CD8-positive, alpha-beta memory T cell (primary cell): ENCODE measurements at places on chromosomes 3 and 15. TPM values are rescaled to one million over a fixed set of nuclear protein-coding genes. Genes with fewer than 3 reads are reported as not detected.

- no peak for DNase-seq
These were observed 602.0 kb downstream of the TBL1XR1 start for GRCh38 chr3:176595307-176595706.

Gene PCBP4
- total RNA-seq: 12.5 TPM

DNA sequence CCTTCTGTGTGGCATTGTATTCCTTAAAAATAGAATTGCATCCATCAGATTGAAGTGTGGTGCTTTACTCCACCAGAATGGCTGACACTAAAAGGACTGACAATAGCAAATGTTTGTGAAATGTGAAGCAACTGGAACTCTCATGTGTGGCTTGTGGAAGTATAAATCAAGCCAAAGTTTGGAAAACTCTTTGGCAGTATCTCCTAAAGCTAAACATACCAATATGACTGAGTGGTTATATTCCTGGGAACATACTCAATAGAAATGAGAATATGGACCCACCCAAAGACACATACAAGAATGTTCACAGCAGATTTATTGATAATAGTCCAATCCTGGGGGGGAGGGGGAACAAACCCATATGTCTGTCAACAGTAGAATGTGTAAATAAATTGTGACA lies 87.1 kb downstream of the RARB start:
- DNase-seq: no peak

Gene GATM
- total RNA-seq: 1.9 TPM

Gene CLEC3B
- 0.24 TPM for total RNA-seq

Gene HGD
- total RNA-seq: 1.1 TPM

Gene ZNF654
- total RNA-seq: 16.0 TPM

DNA sequence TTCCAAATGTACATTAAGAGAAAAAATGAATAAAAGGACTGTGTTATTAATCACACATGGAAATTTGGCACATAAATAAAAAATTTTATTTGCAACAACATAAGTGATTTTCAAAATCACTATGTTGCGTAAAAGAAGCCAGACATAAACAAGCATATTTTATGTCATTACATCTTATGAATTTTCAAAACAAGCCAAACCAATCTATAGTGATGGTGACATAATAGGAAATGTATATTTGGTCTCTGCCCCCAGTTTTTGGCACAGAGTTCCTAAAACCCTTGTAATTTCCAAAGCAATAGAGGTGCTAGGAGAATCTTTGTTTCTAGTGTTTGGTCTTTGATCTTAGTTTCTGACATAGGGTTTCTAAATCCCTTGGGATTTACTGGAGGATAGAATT lies 543.3 kb downstream of the ZBBX start:
- no peak for DNase-seq

Gene ALCAM
- total RNA-seq: 26.1 TPM

Gene ZNF660
- 0.35 TPM for total RNA-seq

Gene GADL1
- total RNA-seq: not detected

GRCh38 chr15:99749386-99749785 lies 16.1 kb upstream of the LYSMD4 start:
- DNase-seq: no peak

Gene APOD
- 0.20 TPM for total RNA-seq

- no peak for DNase-seq
These were observed 17.7 kb upstream of the ZBBX start for GRCh38 chr3:167397826-167398225.

Gene GRAMD2A
- not detected for total RNA-seq

DNA sequence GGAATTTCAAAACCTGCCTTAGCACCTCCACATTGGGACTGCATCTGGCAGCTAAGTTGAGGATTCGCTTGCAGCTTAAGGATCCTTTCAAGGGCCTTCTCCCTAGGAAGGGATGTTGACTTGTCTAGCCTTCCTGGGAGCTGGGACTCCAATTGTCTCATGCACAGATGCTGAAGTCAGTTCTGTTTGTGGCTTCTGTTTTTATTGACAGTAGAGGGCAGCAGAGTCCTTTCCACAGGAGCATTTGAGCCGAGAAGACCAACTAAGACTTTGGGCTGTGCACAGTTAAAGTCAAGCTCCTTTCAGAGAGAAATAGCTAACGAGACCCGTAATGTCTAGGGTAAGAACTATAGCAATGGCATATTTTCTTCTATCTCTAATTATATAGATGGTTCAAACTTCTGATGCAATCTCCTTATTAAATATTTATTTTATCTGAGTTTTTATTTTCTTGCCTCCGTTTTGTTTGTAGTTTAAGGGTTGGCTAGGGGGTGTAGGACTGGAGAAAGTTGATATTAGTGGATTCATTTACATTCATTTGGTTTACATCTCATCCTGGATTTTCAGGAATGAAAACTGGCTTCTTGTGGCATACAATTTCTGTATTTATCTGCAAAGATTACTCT lies 59.7 kb upstream of the KBTBD8 start:
- no peak for DNase-seq

- no peak for DNase-seq
These were observed 27.5 kb upstream of the ACKR4 start for GRCh38 chr3:132569580-132569979.

Gene TF
- 0.02 TPM for total RNA-seq

- no peak for DNase-seq
These were observed 25.6 kb downstream of the MUC20 start for GRCh38 chr3:195746346-195746745.

DNA sequence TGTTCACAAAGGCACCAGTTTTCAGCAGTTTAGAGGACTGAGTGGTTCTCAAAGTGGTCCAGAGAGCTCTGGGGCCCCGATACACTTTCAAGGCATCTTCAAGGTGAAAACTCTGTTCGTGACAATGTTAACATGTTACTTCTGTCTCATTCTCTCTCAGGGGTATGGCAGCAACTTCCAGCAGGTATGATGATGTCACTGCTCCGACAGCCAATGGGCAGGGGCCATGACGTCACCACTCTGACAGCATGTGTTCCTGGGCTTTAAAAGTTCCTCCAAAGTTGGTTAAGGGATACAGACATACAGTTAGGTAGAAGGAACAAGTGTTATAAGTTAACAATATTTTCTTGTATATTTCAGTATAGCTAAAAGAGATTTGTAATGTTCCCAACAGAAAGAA lies 87.9 kb downstream of the KLF15 start:
- no peak for DNase-seq

GRCh38 chr3:157667493-157667892 lies 164.3 kb upstream of the VEPH1 start:
- no peak for DNase-seq

Gene HIGD2B
- total RNA-seq: 0.33 TPM

DNA sequence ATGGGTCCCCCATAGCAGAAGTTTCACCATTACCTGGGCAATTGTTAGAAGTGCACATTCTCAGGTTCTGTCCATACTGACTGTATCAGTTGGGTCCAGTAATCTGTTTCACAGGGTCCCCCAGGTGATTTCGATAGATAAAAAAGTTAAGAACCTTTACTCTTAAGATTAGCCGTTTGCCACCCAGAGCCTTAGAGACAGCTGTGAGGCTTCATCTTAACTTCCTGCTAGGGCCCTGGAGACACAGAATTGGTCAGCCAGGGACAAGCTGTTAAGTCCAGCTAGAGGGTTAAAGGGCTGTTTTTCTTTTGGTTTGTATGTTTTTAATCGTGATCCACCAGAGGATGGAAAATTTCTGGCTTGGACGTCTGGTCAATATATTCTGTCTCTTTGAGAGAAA lies 6.7 kb downstream of the FAM162A start:
- DNase-seq: no peak

Gene NLGN1
- not detected for total RNA-seq

DNA sequence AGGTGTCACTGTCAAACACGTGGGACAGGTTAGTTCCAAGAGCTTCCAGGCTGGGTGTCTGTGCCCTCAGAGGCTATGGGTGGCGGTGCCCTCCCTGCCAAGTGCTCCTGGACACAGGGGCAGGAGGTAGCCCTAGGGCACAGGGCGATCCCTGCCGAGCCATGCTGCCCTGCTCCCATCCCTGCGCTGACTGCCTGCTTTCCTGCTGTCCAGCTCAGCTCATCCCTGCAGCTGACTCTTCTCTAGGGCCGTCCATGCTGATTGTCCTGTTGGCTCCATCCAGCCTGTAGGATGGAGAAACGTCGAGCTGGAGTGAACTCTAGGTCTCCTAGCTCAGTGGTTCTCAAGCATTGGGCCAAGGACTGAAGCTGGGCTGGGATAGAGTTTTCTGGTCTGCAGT lies 3.7 kb downstream of the PDIA5 start:
- no peak for DNase-seq

Gene FBXW12
- not detected for total RNA-seq

DNA sequence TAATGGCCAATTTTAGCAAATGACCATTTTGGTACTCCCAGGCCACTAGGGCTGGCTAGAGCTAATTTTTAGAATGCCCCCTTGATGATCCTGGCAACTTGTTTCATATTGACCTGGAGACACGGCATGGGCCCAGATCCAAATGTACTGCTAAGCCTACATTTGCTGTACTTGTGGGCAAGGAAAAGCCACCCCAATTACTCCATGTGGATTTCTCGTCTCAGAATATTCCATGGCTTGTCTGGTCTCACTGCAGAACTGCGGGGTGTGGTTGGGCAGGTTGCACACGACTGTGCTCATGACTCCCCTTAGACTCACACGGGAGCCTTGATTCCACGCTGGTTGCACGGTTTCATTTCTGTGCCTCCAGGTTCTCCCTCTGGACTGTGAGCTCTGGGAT lies 140.9 kb downstream of the RPLP1 start:
- no peak for DNase-seq

Gene PLSCR2
- total RNA-seq: not detected

DNA sequence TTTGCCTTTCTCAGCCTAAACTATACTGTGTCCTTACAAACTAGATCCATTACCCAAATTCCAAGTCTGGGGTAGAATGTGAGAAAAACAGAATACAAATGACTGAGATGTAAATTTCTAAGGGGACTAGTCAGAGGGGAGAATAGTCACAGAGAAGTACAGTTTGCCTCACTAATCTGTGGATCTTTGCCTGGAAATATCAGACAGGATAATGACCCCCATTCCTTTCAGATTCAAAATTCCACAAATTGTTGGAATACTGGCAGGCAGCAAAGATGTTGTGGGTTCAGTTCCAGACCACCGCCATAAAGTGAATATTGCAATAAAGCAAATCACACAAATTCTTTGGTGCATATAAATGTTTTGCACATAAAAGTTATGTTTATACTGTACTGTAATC lies 762.8 kb upstream of the NR2F2 start:
- no peak for DNase-seq

- DNase-seq: no peak
These were observed 52.8 kb downstream of the SEMA5B start for GRCh38 chr3:122974764-122975162.

GRCh38 chr15:56918046-56918938 lies at the start of gene TCF12:
Gene TCF12 (plus strand): TSS chr15:56918644. CDS start chr15:56919914, 1,270 bp downstream.
- DNase-seq: peak; percentile 91
